ENCODE measurements at places on chromosomes 7 and 10.
A peak's percentile ranks its signal among the peaks of the same experiment; 100 is the strongest.

GRCh38 chr10:3867454-3868270 is 82.7 kb upstream of the KLF6 start:
- peak; percentile 25 for DNase-seq

GRCh38 chr10:10967581-10968256 is 50.0 kb upstream of the CELF2 start:
- DNase-seq, result no peak

- DNase-seq, result no peak
Measured at GRCh38 chr10:50931948-50932431, 46.6 kb upstream of the A1CF start.

GRCh38 chr10:116948530-116948870 is 56.5 kb downstream of the SHTN1 start:
- no peak for DNase-seq

GRCh38 chr10:60817398-60817805 is 39.1 kb downstream of the CDK1 start:
- DNase-seq, result no peak

DNA sequence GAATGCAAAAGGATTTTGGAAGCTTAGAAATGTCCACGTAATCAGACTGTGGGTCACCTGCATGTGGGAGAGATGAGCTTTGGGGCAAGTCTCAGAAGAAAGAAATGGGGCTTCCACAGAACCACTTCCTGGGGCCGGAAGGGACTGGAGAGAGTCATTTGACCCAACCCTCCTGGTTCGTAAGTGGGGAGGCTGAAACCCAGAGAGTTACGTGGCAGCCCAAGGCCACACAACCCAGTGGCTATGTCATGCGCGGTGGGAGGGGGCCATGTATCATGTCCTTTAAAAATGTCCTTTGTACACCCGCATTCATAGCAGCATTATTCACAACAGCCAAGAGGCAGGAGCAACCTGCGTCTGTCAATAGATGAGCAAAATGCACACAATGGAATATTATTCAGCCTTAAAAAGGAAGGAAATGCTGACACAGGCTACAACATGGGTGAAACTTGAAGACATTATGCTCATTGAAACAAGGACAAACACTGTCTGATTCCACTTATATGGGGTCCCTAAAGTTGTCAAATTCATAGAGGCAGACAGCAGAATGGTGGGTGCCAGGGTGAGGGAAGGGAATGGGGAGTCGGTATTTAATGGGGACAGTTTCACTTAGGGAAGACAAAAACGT is 15.1 kb downstream of the CAMK2B start:
- no peak for DNase-seq

DNA sequence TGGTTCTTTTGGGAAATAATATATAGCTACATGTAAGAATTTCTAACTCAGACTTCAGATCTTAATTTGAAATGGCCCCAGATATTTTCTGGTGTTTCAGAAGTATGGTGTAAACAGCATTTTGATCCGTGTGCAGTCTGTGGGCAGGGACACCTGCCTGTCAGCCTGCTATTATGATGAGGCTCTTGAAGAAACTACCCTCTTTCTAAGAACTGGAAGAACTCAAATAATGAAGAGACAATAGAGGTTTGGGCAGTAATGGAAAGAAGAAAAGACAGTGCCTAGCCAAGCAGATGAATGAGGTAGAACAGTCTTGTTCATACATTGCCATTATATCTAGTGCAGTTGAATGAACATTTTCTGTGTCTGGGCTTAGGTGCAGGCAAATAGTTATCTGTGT is 256.6 kb downstream of the ARHGAP21 start:
- no peak for DNase-seq

DNA sequence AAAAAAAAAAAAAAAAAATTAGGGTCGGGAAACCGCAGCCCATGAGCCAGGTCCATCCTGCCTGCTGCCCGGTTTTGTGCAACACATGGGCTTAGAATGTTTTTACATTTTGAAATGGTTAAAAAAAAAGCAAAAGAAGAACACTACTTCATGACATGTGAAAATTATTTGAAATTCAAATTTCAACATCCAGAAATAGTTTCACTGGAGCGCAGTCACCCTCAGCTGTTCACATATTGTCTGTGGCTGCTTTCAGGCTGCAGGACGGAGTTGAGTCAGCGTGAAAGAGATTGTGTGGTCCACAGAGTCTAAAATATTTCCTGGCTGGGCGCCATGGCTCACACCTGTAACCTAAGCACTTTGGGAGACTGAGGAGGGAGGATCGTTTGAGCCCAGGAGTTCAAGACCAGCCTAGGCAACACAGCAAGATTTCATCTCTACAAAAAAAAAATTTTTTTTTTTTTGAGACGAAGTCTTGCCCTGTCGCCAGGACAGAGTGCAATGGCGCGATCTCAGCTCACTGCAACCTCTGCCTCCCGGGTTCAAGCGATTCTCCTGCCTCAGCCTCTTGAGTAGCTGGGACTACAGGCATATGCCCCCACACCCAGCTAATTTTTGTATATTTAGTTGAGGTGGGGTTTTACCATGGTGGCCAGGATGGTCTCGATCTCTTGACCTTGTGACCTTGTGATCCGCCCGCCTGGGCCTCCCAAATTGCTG is 63.9 kb upstream of the ECHDC3 start:
- no peak for DNase-seq

- no peak for DNase-seq
Measured at GRCh38 chr10:105952153-105952552, 1212.4 kb downstream of the SORCS1 start.

GRCh38 chr7:150842716-150843115 is 9.6 kb upstream of the AOC1 start:
- DNase-seq, result no peak

DNA sequence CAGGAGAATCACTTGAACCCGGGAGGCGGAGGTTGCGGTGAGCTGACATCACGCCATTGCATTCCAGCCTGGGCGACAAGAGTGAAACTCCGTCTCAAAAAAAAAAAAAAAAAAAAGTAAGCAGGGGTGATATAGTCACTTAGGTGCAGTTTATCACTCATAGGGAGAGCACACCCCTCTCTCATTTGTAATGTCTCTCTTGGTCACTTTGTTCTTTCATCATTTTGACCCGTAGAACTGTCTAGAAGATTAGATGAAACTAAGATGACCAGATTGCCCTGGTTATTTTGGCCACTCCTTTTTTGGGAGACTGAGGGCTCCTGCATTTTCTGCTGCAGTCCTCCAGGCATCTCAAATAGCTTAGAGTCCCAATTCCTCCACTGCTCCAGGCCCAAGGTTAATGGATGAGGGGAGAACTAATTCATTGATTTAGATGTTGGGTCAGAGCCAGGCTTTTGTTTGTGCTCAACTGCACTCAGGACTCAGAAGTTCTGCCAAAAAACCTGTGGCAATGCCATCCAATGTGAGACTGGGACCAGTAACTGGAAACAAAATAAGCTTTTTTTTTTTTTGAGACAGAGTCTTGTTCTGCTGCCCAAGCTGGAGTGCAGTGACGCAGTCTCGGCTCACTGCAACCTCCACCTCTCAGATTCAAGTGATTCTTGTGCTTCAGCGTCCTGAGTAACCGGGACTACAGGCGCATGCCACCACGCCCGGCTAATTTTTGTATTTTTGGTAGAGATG is 50.0 kb upstream of the CAMK1D start:
- DNase-seq, result no peak

GRCh38 chr10:48729222-48729621 is 44.5 kb downstream of the WDFY4 start:
- DNase-seq, result no peak

DNA sequence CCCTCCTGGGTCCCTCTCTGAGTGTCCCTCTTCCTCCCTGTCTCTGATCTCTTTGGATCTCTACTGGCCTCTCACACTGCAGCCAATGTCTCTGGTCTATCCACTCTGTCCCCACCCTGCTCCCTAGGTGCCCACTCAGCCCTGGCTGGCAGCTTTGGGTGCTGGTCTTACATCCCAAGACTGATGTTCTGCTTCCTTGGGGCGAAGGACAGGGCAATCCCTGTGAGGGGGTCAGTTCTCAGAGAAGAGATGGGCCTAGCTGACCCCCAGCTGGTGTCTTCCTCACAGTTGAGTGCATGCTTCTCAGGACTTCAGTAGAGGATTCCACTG is 51.7 kb upstream of the CAMK2B start:
- no peak for DNase-seq

- DNase-seq, result no peak
Measured at GRCh38 chr7:151372612-151373265, 31.1 kb downstream of the NUB1 start.

- no peak for DNase-seq
Measured at GRCh38 chr7:143256932-143257331, 6.3 kb upstream of the GSTK1 start.

GRCh38 chr7:24956021-24956420 is 24.0 kb downstream of the OSBPL3 start:
- DNase-seq, result no peak

GRCh38 chr10:43839973-43840372 is 191.3 kb upstream of the ZNF32 start:
- no peak for DNase-seq

- no peak for DNase-seq
Measured at GRCh38 chr10:29923416-29923965, 135.9 kb downstream of the JCAD start.

DNA sequence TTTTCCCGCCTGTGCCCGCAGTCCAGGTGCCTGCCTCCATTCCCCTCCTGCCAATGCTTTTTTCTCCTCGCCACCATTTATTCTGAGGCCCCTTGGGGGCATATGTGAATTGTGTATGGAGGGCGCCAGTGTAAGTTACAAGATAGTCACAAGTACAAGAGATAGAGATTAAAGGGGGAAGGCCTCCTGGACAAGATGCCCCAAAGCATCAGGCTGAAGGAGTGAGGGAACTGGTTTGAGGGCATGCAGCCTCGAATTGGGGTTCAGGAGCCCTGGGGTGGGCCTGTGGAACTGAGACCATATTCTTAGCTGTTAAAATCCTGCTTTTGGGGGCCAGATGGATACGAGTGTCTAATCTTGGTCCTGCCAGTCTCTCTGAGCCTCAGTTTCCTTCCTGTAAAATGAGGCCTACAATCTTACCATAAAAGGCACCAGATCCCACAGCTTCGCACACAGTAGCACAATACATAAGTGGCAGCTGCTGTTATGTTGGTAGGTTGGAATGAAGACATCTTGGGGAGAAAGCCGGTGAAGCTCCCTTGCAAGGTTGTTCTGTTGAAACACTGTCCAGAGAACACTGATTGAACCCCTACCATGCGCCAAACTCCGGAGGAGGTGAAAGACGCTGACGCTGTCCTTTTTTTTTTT is 545 bp upstream of the COMTD1 start:
- no peak for DNase-seq

DNA sequence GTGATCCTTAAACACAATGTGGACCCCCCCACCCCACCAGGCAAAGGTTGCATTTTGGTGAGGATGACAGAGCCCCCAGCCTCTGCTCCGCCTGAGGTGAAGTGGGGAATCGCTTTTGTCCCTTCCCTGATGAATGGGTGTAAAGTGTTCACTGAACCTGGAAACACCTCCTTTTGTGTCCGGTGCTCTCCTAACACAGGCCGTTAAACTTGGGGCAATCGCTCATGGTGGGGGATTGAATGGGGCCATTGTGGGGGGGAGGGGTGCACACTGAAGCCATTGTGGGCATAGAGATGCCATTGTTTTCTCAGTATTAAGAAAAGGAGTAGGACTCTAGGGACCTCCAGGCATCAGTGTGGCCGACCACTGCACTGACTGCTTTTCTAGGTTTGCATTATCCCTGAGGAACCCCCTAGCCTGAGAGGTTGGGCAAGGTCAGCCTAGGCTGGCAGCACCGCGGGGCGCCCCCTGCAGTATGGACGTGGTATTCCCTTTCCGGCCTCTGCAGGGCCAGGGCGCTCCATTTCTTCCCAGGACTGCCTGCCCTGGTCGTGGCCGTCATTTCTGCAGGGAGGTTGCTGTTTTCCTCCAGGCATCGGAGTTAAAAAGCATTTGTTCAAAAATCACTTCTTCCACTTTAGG is 158.3 kb downstream of the TCF7L2 start:
- no peak for DNase-seq

- no peak for DNase-seq
Measured at GRCh38 chr7:1100834-1101562, 13.1 kb downstream of the GPER1 start.

GRCh38 chr10:77524281-77524711 is 113.3 kb downstream of the KCNMA1 start:
- DNase-seq, result no peak

DNA sequence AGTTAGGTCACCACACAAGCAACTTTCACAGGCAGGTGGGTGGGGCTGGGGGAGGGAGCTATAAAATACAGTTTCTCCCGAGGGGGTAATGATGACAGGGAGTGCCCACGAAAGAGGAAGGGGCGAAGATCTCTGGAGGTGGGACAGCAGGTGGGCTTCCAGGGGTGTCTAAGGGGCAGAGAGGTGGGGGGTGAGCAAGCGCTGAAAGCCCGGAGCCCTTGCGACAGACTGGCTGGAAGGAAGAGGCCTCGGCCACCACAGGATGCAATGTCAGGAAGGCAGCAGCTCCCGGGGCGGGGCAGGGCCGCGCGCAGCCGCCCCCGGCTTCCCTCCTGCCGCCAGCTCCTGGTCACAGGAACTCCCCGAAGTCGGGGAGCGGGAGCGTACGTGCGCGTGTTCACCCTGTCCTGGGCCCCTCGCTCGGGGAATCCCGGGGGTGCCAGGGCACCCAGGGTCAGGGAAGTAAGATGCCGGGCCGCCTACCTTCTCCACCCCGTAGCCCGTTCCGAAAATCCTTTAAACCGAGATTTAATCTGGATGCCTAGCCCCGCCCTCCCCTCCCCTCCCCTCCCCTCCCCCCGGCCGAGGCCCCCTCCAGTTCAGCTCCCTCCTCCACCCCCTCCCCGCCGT is 105.2 kb upstream of the PPIF start:
- DNase-seq, result peak; percentile 26

GRCh38 chr7:465710-466400 is 53.8 kb downstream of the PDGFA start:
- no peak for DNase-seq

DNA sequence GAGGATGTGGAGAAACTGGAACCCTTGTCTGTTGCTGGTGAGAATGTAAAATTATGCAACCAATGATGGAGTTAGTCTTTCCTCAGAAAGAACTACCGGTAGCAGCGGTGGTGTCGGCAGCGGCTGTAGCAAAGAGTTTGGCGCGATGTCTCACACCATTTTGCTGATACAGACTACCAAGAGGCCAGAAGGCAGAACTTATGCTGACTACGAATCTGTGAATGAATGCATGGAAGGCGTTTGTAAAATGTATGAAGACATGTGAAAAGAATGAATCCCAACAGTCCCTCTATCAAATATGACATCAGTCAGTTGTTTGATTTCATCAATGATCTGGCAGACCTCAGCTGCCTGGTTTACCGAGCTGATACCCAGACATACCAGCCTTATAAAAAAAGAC is 10.6 kb downstream of the CLEC2L start:
- DNase-seq, result no peak

GRCh38 chr10:77348751-77349150 is 288.9 kb downstream of the KCNMA1 start:
- DNase-seq, result no peak
